ENCODE measurements at places on chromosomes 6 and 20.

- DNase-seq: no peak
These were observed 142.9 kb upstream of the OLIG3 start for GRCh38 chr6:137637121-137637520.

GRCh38 chr6:152184917-152185574 lies 377.6 kb downstream of the ESR1 start:
- no peak for DNase-seq

DNA sequence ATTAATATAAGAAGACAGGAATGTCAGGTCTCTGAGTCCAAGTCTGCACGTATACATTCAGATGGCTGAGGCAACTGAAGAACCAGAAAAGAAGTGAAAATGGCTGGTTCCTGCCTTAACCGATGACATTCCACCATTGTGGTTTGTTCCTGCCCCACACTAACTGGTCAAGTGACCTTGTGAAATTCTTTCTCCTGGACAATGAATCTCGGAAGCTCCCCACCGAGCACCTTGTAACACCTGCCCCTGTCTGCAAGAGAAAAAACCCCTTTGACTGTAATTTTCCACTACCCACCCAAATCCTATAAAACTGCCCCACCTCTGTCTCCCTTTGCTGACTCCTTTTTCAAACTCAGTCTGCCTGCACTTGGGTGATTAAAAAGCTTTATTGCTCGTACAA lies 140.4 kb downstream of the SYNE1 start:
- no peak for DNase-seq

- no peak for DNase-seq
These were observed 257.5 kb downstream of the ARID1B start for GRCh38 chr6:157034436-157035230.

GRCh38 chr20:40765814-40766480 lies 76.9 kb upstream of the MAFB start:
- no peak for DNase-seq

- no peak for DNase-seq
These were observed 104.8 kb downstream of the ARID1B start for GRCh38 chr6:156881687-156882629.

GRCh38 chr20:20571068-20571780 lies 141.2 kb downstream of the RALGAPA2 start:
- no peak for DNase-seq

GRCh38 chr6:52547647-52548352 lies 29.1 kb downstream of the TRAM2 start:
- DNase-seq: no peak

DNA sequence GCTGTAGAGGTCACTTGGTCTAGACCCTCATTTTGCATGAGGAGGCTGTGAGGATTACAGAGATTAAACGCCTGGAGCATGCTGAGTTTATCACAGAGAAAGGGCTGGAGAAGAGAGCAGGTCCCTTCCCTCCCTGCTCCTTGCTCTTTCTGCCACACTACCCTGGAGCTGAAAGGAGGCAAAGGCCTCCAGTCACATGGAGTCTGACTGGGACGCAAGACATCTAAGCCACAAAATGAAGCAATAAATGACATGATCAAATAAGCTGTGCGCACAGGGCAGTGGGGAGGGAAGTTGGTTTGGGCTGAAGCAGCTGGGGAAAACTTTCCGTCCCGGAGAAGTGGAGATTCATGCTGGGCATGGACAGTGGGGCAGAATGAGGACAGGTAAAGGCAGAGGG lies 33.3 kb downstream of the ATXN1 start:
- DNase-seq: no peak

GRCh38 chr6:13500915-13501314 lies 13.5 kb upstream of the GFOD1 start:
- no peak for DNase-seq

GRCh38 chr20:48971956-48972355 lies 50.4 kb downstream of the ARFGEF2 start:
- DNase-seq: no peak

DNA sequence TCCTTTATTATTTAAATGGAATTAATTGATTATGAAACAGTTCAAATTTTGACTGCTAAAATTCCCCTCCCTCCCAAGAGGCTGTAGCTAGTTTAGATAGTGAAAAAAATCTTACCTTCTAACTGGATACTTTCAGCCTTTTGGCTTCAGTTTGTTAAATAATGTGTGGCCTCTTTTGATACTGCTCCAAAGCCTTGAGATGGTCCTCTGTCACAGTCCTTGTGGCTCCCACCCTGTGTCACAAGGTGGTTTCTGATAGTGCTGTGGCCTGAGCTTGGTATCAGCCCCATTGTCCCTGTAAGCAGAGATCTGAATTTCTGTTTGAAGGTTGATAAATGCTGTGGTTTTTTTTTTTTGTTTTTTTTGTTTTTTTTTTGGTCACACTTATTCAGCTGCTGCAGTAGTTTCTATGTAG lies 20.8 kb downstream of the PANK2 start:
- DNase-seq: no peak

DNA sequence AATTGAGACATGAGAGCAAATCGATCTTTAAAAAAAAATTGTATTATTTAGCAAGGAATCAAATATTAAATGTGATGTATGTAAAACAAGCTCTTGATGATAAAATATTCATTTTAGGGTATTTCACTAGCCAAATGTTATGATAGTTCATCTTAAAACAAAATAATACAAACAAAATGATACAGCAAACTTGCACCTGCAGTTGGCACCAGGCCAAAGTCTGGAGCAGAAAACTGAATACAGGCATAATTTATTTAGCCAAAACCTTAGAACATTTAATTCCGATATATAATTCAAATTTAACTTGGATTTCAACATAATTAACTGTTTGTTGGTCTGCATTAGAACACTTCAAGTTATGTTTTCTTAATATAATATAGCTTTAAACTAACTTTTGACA lies 60.9 kb downstream of the EPHA7 start:
- no peak for DNase-seq

DNA sequence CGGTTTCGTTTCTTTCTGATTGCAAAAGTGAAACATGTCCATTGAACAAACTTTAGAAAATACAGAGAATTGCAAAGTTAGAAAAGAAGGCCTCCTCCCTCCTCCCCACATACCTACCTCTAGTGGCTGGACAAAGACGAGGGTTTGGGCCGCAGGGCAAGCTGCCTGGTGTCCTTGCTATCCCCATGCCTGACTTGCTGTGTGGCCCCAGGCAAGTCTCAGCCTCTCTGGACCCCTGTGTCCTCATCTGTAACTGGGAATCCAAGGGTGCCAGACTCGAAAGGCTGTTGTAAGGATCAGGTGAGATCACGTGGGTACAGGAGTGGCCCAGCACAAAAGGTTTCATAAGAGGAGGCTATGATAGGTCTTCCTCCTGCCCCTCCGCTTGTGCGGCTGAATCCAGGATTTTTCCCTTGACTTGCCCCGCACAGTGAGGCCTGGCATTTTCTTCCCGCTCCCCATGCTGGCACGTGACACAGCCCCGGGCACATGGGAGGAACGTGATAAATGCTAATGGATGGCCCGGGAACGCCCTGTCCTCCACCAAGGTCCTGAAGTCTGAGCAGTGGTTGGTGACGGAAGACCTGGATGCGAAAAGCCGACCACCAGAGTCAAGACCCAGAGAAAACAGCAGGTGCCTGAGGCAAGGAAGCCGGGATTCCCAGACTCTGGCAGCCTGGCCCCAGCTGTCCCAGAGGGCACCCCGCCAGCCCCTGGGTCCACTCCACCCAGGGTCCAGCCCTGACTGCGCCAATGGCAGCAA lies 55.8 kb downstream of the UBE2V1 start:
- no peak for DNase-seq

GRCh38 chr6:155186052-155186658 lies 77.7 kb upstream of the CLDN20 start:
- peak; percentile 78 for DNase-seq

DNA sequence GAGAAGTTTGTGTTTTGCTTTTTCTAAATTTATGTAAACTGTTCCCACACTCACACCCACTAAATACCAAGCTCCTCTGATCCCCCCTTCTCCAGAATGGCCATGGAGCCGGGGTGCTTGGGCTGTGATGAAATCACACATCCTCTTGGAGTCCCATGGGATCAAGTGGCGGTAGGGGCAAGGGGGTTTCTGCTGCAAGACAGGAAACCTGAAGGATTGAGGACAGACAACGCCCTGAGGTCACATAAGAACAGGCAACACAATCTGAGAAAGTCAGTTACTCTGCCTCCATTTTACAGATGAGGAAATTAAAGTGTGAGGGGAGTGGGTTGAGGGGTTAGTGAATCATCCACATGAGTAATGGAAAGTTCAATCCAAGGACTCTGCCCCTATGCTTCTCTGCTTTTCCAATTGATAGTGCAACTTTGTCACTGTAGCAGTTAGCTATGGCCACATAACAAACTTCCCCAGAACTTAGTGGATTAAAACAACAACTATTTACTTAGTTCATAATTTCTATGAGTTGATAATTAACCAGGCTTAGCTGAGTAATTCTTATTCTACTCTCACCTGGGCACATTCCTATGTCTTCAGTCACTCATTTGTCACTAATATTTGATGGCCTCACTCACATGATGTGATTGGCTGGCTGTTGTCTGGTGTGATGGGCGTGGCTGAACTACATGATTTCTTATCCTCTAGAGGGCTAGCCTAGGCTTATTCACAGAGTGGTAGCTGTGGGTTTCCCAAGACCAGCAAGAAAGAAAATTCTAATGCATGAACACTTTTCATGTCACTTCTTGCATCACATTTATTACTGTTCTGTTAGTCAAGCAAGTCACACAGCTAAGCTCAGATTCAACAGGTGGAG lies 311.1 kb upstream of the RNF24 start:
- no peak for DNase-seq

DNA sequence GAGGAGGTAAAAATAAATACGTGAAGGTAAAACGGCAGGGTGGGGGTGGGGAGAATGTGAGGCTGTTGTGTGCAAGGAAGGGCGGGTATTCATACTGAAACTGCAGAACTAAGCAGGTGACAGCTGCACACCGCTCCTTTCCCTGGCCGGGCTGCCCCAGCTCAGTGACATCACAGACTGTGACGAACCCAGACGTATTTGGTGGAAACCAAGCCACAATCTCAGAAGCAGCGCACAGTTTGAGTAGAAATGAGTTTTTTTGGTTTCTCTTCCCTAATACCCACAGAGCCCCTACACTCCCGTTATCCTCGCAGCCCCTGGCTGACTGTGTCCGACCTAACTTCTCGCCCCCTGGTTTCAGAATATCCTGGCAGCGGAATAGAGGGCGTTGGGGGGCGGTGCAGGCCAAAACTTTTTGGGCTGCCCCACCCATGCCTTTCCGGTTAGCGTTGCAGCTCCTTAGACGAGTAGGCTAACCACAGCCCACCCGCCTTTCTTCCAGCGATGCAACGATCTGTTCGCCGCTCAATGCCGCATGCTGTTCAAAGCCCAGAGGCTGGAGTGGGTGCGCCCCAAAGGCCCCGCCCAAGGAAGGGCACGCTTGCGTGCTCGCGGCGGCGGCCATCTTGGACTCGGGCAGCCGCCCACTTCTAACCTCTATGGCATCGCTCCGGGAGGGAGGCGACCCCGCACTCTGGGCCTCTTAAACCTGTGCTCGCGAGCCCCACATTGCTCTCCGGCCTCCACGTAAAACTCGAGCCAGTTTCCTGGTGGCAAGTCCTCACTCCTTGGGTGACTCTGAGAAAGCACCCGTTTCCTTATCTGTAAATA lies 9.1 kb downstream of the BAK1 start:
- peak; percentile 95 for DNase-seq

- no peak for DNase-seq
These were observed 4.9 kb downstream of the POLR1C start for GRCh38 chr6:43521836-43522235.

DNA sequence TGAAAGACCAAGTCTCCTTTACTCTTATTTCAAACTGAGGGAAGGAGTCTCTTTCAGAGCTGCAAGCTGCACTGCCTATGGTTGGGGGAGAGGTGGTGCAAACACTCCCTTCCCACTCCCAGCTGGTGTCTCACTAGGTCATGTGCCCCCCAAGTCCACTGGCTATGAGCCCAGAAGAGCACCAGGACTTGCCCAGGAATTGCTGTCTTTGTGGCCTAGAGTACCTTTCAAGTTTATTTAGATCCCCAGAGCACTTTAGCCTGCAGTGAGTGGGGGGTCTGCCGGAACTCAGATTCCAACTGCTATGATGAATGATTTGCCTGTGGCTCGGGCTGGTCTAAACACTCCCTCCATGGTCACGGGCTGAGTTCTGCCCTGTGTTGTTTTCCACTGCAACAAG lies 192.6 kb upstream of the CITED2 start:
- DNase-seq: no peak

DNA sequence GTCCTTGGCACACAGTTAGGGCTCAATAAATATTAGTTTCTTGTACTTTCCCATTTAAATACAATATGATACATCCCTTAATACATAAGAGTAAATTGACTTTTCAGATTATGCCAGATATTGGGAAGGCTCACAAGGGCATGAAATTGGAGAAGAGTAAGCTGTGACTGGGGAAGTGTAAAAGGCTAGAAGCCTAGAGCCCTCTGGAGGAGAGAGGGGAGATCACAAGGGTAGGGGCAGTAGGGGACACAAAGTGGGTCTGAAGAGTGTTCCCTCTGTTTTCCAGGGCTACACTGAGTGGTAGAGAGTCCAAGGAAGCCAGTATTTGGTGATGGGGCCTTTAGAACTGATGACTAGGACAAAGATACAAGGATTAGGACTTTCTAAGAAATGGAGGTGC lies 562.9 kb upstream of the CHD6 start:
- DNase-seq: no peak

DNA sequence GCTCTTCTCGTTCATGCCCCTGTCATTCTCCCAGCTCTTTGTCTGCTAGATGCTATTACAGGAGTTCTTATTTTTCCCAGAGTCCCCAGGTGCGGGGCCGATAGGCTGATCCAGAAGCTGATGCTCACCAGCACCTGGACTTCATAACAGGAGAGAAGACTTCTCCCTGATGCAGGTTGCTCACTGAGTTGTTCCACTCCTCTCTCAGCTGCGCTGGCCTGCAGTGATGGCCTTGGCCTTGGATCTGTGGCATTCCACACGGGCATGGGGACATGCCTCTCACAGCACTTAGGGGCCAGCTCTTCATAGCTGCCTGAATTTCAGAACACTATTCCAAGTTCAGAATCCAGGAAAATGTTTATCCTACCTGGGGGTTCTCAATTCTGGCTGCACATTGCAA lies 7.1 kb upstream of the TXNDC5 start:
- no peak for DNase-seq

- no peak for DNase-seq
These were observed 23.9 kb downstream of the DEFB114 start for GRCh38 chr6:49939993-49940498.

DNA sequence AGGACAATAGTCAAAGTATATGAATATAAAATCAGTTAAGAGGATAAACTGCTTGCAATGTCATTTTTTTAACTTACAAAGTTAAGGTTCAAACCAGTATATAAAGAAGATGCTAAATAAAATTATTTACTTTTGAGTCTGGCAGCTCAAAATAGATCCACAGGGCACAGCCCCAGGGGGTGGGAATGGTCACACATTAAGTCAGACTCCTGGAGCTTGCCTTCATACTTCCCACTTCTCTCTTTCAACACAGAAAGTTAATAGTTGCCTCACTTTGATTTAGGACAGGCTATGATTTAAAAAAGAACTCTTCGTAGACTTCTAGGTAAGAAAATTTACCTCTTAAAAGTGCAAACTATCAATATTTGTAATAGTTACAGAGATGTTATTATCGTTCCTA lies 158.3 kb upstream of the RUNX2 start:
- DNase-seq: no peak

Data from activated T-cell treated with anti-CD3 and anti-CD28 coated beads, Interleukin-2, amount 50 U/mL, for 72 hours (primary cell).